ENCODE measurements at places on chromosomes 2 and 18.

DNA sequence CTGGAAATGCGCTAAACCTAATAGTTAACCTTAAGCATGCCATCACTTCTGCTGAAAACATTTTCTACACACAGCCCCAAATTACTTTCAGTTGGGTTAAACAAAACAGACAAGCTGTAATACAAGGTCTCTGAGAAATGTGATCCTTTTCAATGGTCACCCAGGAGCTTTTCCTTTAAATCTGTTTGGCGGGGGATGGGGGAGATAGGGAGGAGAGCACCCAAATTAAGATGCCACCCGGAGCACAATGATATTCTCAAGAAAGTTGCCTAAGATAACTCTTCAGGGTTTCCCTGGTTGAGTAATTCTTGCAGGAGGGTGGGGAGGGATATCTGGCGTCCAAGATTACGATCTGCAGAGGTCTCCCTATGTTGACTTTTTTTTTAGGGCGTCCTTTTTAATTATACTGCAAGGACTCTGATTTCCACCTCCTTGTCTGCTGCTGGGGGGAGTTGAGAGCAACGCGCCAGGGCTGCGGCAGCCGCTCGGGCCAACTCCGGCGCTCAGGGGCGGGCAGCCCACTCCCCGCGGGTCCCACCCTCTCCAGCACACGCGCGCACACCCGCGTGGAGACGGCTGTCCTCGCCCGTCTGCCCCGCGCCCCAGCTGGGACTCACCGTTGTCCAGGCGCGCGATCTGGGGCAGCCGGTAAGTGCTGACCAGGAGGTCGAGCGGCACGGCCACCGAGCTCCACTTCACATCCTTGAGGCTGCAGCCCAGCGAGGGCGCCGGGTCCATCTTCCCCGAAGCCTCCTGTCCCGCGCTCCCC lies 807 bp downstream of the GAREM1 start:
- DNase-seq = no peak

DNA sequence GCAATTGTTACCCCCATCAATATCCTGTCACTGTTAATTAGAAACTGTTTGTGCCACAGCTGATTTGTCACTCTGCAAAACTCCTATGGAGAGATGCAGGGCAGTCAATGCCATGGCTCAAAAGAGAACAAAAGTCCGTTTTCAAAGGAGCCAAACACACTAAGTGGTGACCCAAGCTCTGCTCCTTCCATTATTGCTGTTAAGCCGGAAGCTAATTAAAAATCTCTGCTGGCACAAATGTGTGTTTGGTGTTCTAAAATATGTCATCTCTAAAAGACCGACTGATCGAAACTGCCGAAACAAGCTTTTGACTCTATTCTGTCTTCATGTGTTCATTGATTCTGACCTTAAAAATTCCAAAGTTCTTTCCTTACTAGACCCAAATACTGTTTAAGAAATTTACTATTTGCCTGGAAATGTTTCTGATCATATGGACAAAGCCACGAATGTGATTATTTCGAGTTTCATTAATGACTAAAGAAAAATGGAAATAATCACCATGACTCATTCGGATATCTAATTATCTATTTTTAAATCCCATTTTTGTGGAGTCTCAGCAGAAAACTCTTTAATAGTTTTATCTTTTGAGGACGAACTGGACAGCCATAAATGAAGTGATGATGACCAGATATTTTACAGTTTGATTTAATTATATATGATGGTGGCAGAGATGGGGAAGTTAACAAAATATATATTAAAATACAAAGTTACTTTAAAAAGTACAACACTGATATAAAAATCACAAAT lies 287.6 kb downstream of the SOCS6 start:
- no peak for DNase-seq

DNA sequence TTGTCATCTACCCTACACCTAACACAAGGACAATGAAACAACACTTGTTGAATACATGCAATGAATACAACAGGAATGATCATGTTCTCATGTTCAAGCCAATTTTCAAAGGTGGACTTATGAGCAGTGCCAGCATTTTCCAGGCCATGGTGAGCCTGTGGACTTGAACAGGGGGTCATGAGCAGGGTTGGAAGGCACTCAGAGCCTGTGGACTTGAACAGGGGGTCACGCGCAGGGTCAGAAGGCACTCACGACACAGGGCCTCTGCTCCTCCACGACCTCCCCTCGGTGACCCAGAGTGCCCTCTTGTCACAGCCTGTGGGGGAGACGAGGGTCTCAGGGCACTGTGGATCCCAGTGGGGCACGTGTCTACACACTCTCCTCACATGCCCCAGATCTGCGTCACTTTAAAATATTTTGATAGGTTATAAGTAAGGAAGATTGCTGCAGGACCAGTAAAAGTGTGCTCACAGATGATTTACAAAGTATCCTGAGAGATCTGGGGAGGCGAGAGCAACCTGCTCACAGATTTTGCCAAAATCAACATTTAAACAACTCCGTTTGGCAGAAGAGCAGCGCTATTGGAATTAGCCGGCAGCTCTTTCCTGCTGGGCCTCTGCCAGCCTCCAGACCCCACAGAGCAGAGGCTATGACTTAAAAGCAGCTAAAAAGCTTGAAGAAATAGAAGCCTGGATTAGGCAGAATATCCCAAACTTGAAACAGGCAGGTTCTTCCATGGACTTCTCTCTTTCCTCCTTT lies 121.9 kb downstream of the TMEM18 start:
- no peak for DNase-seq

DNA sequence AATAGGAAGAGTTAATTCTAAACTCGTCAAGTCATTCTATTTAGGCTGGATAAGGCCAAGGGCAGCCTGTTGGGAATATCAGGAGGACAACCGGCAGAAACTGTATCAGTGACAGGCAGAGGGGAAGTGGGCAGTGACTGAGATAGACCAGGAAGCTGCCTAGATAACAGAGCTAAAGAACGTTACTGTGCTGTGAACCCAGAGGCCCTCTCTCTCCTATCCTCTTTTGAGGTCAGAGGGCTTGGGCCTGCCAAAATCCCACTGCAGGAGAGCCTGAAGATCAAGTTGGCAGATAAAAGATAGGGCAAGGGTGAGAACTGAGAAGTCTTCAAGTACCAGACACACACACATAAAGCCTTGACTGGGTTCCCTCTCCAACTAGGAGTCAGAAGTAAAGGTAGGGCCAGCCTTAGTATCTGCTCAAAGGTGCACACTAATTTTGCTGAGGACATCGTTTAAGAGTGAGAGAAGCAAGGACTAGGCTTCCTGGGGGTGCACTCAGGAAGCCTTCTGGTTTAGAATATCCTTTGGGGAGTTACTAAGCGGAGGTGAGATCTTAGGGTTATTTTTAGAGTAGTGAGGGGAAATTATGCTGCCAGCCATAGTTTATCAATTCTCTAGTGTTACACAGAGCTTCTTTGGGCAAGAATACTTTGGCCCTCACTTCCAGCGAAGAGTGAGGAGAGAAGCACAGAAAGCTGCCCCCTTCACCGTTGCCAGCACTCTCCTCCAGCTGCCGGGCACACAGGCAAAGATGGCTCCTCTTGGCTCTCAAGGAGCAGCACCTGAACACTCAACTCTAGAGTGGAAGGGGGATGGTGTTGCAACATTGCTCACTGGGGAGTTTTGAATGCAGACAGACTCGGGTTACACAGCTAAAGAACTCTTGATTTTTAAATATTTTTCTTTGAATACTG lies 9.8 kb downstream of the CAVIN2 start:
- no peak for DNase-seq
